ENCODE measurements at places on chromosomes 12 and 14.
A peak's percentile ranks its signal among the peaks of the same experiment; 100 is the strongest.

DNA sequence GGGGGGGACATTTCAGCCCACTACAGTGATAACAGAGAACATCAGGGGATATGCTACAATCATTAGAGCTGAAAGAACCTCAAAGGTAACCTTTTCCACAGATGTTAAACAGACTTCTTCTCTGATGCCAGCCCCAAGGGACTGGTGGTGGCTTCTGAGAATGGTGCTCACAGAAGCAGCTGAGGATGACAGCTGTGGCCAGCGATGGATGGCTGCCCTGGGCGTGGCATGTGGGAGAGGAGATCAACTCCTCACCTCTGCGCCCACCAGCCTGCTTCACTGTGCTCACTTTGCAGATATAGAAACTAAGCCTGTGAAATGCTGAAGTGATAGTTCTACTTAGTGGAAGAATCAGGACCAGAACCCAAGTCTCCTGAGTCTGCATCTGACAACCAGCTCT is 33.0 kb downstream of the FOXN3 start:
- no peak for DNase-seq

DNA sequence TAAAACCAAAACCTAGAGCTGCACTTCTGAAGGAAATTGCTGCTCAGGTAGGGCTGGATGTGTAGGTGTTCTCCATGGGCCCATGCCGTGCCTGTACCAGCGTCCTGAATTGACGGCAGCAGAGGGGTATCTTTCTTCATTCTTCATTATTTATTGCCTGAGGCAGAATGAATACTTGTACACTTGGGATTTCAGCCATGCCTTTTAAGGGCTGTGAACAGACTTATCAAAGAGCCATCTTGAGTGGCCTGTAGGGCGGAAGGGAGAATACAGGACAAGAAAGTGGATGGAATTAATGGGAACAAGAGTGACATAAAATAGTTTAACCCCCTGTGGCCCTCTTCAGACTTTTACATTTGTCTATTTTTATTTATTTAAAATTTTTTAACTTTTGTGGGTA is 61.4 kb downstream of the RASSF3 start:
- no peak for DNase-seq

DNA sequence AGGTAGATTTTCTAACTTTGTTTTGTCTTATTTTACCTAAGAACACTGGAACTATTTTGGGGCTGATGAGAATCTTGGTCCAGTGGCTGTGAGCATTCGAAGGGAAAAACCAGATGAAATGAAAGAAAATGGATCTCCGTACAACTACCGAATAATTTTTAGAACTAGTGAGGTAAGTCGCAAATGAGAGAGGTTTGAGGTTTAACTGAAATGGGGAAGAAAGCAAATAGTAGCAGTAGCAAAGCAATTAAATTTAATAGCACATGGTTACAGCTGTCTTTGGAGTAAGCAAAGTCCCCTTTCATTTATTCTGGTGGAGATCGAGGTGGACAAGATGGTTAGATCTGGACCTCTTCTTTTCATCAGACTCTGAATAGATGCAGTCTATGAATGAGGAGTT is 313.5 kb upstream of the RGS6 start:
- DNase-seq = no peak

DNA sequence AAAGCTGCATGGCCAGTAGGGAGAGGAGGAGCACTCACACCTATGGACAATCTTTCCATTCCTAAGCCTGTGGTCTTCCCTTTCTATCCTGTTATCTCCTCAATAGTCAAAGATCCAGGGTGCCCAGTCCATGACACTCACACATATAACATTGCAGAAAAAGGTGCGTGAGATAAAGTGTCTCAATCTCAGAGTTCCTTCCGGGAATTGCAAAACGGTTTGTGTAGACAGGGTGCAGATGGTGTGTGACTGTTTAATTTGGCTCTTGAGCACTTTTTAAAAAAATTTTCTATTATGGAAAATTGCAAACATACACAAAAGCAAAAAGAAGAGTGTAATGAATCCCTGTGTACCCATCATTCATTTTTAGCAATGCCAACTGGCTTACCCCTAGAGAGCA is 1493.6 kb downstream of the AACS start:
- DNase-seq = no peak

DNA sequence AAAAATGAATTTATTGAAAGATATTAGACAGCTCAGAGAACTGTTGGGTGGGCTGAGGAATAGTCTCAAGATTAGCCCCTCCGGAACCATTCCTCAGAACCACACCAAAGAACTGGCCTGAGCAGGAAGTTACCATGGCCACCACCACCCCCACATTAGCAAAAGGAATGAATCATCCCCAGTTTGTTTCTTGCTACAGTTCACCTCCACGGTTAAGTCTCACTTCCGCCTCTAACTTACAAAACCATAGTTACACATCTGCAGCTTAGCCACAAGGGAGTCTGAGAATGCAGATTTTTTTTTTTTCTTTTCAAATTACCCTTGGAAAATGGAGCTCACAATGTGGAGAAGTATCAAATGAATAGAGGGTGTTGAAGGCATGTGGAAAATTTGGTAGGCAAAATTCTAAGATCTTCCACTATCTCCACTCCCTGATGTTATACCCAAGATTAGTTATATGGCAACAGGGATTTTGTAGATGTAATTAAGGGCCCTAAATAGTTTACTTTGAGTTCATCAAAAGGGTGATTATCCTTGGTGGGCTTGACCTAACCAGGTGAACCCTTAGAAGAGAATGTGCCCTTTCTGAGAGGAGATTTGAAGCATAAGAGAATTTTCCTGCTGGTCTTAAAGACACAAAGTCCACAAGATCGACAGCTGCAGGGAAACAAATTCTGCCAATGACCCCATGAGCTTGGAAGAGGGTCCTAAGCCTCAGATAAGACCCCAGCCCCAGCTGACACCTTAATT is 129.8 kb upstream of the KRR1 start:
- DNase-seq = peak; percentile 5
